ENCODE measurements at places on chromosomes 7 and 10.

- no peak for DNase-seq
These were observed 126.3 kb upstream of the TCERG1L start for GRCh38 chr10:131437556-131438475.

- DNase-seq = no peak
These were observed 266.6 kb downstream of the DNAJB9 start for GRCh38 chr7:108836256-108836655.

- DNase-seq = peak; percentile 53
These were observed 161.5 kb upstream of the SH2B2 start for GRCh38 chr7:102125127-102125596.

- DNase-seq = no peak
These were observed 17.4 kb downstream of the TMEM273 start for GRCh38 chr10:49170632-49171325.

DNA sequence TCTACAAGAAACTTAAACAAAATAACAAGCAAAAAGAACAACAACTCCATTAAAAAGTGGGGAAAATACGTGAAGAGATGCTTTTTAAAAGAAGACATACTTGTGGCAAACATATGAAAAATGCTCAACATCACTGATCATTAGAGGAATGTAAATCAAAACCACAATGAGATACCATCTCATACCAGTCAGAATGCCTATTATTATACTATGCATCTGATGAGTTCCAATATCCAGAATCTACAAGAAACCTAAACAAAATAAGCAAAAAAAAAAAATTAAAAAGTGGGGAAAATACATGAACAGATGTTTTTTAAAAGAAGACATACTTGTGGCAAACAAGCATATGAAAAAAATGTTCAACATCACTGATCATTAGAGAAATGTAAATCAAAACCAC lies 29.6 kb upstream of the AKR1C3 start:
- DNase-seq = no peak

- DNase-seq = no peak
These were observed 11.4 kb upstream of the AKR1D1 start for GRCh38 chr7:138064856-138065357.

DNA sequence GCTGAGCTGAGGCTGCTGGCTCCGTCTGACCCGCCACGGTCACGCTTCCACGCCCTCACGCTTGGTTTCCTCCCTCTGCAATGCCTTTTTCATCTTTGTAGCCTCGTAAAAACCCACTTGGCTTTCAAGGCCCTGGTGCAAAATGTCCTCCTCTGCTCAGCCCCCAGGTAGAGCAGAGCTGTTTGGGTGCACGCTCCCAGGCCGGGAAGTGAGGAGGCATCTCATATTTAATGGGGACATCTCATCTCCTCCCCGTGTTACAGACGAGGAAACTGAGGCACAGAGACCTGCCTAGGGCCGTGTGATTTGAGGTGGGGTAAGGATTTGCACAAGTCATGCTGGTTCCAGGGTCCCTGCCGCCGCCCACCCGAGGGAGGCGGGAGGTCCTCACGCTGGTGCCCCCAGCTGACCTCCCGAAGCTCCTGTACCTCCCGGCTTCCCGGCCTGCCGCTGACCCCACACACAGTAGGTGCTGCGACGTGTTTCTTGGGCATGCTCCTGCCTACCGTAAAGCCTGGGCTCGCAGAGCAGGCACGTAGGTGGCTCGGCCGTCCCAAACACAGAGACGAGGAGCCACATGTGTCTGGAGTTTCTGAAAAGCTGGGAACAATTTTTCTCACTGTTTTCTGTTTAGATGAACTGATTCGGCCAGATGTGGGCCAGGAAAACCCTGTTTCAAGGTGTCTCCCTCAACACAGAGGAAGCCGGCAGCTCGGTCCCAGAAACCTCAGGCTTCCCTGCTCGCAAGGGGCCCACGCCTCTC lies 11.5 kb downstream of the FOXL3 start:
- DNase-seq = no peak

DNA sequence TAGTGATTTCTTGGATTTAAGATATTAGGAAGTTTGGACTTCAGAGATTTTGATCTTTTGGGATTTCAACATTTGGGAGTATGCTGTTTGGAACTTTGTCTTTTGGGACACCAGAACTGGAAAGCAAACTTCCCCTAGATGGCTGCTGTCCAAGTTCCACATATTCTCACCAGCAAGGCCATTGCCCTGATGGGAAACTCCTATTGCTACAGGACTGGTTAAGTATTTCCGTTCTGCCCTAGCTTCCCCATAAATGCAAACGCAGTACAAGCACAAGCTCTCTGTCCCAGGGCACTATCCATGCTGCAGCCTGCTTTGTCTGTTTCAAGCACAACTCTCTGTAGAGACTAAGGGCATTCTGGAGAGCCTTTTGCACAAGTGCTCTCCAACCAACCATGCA lies 79.3 kb upstream of the SLC25A13 start:
- no peak for DNase-seq

- no peak for DNase-seq
These were observed 7.8 kb upstream of the ZNF485 start for GRCh38 chr10:43598446-43598845.

- DNase-seq = no peak
These were observed 28.4 kb downstream of the DAGLB start for GRCh38 chr7:6419310-6419773.

DNA sequence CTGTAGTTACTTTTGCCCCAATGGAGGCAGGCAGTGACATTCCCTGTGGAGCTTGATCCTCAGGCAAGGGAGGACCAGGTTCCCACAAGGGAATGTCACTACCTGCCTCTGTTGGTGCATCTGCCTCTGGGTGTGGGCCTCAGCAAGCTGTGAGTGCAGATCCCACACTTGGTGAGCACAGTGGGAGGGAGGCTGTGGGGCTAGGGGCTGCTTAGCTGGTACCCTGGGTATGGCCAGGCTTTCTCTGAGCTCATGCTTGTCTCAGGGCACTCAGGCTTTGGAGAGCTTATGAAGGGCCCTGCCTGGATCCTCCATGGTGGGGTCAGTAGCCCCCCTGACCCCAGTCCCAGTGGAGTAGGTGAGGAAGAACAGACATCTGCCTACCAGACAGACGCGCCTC lies 16.2 kb upstream of the ZNF488 start:
- DNase-seq = no peak

GRCh38 chr10:62811159-62811875 lies 4.8 kb downstream of the EGR2 start:
- DNase-seq = no peak

DNA sequence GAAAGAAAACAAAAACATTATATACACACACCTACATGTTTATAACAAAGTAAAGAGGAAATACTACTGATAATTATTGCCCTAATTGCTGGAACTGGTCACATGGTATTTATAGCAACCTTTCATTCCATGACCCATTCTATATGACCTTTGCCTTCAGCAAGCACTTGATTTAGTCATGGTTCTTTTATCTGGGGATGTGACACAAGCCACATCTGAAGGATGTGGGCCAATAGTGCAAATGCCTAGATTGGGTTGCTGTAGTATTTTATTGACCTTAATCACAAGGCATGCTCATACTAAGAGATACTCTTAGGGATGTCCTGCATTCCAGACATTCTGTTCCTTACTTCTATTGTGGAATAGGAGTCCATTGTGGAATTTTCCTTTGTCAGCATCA lies 723.5 kb upstream of the POM121L12 start:
- DNase-seq = no peak

DNA sequence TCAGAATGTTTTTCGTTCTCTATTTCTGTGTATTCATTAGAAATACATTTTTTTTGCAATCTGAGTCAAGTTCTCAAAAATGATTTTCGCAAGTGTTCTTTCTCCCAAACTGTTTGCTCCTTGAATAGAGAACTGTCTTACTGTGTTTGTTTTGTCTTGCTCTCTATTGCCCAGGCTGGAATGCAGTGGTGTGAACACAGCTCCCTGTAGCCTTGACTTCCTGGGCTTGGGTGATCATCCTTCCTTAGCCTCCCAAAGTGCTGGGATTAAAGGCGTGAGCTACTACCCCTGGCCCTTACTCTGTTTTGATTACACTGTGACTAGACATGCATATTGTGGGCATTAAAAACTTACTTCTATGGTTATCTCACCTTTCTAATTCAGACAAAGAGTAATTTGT lies 56.7 kb downstream of the LUC7L2 start:
- DNase-seq = no peak

DNA sequence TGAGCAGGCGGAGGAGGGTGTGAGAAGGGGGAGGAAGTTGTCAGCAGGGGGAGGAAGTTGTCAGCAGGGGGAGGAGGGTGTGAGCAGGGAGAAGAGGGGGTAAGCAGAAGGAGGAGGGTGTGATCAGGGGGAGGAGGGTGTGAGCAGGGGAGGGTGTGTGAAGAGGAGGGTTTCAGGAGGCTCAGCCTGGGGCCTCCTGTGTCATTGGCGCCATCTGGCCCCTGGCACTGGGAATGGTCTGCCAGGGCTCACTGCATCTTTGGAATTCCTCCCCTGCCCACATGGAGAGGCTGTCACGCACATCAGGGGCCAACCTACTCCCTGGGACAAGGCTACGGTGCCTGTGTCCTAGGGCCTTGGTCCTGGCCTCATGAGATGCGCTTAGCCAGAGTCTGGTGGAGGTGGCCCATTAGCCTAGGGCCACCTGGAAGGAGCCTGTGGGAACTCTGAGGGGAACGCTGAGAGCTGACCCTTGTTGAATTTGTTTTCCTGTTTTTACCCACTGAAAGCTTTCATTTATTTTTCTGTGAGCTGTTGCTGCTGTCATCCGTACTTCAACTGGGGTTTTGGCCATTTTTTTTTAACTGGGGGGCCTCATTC lies 18.0 kb downstream of the CAMK2B start:
- DNase-seq = no peak

GRCh38 chr10:104028146-104028545 lies 57.5 kb downstream of the COL17A1 start:
- no peak for DNase-seq

DNA sequence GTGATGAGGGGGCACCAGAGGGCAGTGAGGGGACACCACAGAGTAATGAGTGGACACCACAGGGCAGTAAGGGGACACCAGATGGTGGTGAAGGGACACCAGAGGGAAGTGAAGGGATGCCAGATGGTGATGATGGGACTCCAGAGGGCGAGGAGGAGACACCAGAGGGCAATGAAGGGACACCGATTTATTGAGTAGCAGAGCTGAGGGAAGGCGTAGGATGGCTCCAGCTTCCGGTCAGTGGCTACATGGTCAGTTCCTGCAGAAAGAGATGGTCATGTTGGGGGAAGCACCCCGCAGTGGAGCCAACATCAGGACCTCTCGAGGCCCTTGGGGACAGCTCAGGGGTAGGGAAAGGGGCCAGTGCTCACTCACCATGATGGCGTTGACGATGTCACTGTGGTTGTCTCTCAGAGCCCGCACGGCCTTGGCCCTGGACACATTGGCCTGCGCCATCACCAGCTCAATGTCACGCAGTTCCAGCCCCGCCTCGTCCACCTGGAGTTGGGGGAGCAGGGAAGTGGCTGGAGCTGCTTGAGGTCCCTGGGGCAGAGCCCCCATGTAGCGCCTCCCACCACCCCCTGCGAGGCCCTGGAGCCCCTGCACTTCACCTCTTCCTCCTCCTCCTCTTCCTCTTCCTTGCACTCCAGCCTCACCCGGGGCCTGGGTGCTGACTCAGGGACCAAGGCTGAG lies 8.4 kb downstream of the NACAD start:
- no peak for DNase-seq

GRCh38 chr7:18890885-18891621 lies 226.4 kb downstream of the TWIST1 start:
- no peak for DNase-seq

DNA sequence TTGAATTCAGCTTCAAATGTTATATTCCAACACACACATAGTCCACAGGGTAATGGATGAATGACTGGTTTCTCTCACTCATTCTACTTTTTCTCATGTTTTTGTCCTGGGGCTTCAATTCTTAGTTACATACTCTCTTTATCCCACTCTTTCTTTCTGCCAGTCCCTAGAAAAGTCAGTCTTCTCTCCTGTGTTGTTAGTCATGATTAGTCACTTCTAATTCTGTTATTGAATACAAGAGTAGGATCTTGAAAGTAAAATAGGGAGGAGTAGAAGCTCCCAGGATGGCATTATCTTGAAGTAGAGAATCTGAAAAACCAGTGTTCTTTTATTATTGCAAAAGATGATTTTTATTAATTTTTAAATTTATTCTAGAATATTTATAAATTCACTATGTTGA lies 45.5 kb upstream of the CALCR start:
- DNase-seq = no peak

DNA sequence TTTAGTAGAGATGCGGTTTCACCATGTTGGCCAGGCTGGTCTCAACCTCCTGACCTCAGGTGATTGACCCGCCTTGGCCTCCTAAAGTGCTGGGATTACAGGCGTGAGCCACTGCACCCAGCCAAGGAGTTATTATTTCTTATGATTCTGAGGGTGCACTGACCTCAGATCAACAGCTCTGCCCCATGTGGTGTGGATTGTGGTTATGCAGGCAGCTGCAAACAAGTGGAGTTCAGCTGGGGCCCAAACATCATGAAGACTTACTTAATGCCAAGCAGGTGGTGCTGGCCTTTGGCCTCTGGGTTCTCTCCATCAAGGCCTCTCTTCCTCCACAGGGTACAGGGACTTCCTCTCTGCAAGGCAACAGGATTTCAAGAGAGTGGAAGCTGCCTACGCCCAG lies 45.1 kb upstream of the OPTN start:
- DNase-seq = no peak

GRCh38 chr7:44819292-44819691 lies 22.8 kb downstream of the PPIA start:
- DNase-seq = no peak

DNA sequence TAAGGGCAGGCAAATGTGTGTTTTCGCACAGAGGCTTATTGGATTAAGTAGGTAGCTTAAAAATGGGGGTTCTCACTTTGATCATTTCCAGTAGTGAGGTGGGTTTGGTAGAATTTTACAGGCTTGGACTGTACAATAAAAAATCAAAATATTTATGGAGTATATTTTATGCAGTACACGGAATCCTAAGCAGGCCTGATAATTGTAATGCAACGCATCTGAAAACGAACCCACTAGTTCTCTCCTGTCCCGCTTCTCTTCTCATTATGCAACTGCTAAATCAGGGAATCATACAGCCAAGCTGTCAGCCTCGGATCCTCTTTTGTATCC lies 377 bp upstream of the POLR1F start:
- DNase-seq = no peak

DNA sequence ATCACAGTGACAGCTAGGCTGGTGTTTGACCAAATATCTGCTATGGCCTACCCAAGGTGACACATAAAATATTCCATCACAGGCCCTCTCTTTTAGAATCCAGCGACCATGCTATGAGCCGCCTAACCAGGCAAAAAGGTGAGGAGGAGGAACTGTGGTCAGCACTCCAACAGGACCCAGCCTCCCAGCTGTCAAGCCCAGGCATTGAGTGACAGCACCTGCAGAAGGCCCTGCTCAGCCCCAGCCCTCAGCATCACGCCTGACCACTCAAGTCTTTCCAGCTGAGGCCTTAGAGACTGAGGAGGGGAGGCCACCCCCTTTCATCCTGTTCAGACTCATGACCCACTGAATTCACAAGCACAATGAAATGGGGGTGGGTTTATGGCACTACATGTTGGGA lies 43.0 kb downstream of the CXCL12 start:
- DNase-seq = no peak

DNA sequence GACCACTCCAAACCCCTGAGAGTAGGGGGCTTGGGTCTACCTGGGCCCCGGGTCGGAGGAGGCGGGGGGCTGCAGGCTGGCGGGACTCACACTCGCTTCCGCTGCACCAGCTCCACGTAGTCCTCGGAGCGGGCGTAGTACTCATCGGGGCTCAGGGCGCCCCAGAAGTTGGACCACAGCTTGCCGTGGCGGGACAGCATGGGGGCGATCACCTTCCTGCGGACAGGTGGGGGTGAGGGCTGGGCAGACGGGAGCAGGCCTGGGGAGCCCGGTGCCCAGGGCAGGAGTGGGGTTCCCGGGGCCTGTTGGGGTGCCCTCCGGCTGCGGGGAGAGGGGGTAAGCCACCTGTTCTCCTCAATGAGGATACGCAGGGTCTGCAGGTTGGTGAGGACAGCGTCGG lies 5.9 kb downstream of the PLOD3 start:
- no peak for DNase-seq

All from AG04450 (cell line).